ENCODE measurements at places on chromosomes 4 and X.

DNA sequence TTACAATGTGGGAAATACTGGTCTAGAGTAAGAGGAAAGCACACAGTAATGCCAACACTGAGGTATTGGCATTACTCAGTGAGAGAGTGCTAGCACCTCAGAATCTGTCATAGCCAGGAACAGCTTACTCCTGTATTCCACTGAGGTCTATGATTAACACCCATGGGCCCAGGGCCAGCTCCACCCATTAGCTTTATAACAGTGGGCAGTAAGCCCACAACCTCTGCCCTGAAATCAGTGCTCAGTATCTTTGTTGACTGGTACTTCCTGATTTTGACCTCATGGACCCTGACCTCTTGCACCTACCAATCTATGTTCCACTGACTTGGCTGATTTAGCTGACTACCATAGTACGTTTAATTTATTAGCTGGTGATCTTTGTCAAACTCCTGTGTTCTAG is 56.1 kb downstream of the LANCL3 start:
- no peak for DNase-seq

GRCh38 chr4:184096561-184097240 is 121.0 kb downstream of the ENPP6 start:
- DNase-seq, result no peak

DNA sequence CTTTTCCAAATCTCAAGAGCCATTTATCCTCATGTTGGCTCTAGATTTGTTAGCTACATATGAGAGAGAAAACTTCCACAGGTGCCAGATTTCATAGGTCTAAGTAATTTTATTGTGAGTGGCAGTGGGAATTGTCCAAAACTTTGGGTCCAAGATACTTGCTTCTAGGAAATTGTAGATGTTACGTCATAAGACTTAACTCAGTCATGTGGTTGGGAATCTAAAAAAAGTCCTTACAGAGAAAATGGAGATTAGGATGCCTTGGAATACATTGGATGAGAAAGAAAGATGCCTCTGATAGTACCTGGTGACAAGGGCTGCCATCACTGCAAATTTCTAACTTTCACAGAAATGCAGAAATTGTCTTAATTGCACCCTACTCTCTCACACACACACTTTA is 506.5 kb downstream of the C4orf33 start:
- DNase-seq, result no peak

- no peak for DNase-seq
These were observed 48.8 kb upstream of the CCSER1 start for GRCh38 chr4:90078440-90078839.

GRCh38 chr4:147409350-147409749 is 71.5 kb upstream of the EDNRA start:
- DNase-seq, result no peak

GRCh38 chrX:134911348-134911747 is 79.4 kb upstream of the SMIM10 start:
- DNase-seq, result no peak

All from activated CD8-positive, alpha-beta memory T cell treated with anti-CD3 and anti-CD28 coated beads for 24 hours (primary cell).